ENCODE measurements at places on chromosomes 2 and 18. TPM values are rescaled to one million over a fixed set of nuclear protein-coding genes. Genes with fewer than 3 reads are reported as not detected.

- H3K27ac ChIP-seq: no peak overlapping the region
- no peak overlapping the region for H3K4me3 ChIP-seq
- no peak for DNase-seq
- no peaks in the 10 kb centered on the region for H3K27me3 ChIP-seq
Observed at GRCh38 chr18:70260683-70261082, 28.2 kb upstream of the SOCS6 start.

- H3K27me3 ChIP-seq: no peaks in the 10 kb centered on the region
- no peaks in the 10 kb centered on the region for H3K36me3 ChIP-seq
- no peak overlapping the region for H3K4me3 ChIP-seq
- no peaks in the 10 kb centered on the region for H3K4me1 ChIP-seq
- no peak for DNase-seq
Observed at GRCh38 chr2:210503725-210504191, 27.2 kb upstream of the LANCL1 start.

DNA sequence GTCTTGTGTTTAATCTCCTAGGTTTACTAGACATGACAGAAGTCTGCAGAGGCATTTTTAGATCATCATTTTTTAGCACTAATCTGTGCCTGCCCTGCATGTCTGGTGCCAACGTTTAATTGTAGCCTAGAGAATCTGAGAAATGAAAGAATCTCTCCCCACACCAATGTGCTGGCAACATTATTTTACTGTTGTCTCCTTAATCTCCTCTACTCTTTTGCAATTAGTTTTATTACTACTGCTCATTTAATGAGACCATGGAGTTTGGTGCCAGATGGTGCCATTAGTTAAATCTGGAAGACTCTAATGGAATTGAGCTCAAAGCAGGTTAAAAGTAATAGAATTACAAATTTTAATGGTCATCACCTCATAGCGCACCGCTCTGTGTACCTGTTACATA is 4.0 kb upstream of the SPP2 start:
- DNase-seq: no peak
- no peaks in the 10 kb centered on the region for H3K27me3 ChIP-seq
- peaks cover 5% of the 10 kb centered on the region for H3K4me1 ChIP-seq
- H3K27ac ChIP-seq: no peak overlapping the region
- no peaks in the 10 kb centered on the region for H3K36me3 ChIP-seq
- no peak overlapping the region for H3K4me3 ChIP-seq

The RAB12 gene
- 52.6 TPM for total RNA-seq

The FAHD2B gene
- total RNA-seq: 5.7 TPM

The EPB41L3 gene
- total RNA-seq: 92.3 TPM

Data from astrocyte (in vitro differentiated cells and primary cell).